Activated CD8-positive, alpha-beta memory T cell treated with anti-CD3 and anti-CD28 coated beads for 1 hour (primary cell): ENCODE measurements at places on chromosomes 3 and 15.

- no peak for DNase-seq
These were observed 36.0 kb upstream of the NR1I2 start for GRCh38 chr3:119745942-119746341.

DNA sequence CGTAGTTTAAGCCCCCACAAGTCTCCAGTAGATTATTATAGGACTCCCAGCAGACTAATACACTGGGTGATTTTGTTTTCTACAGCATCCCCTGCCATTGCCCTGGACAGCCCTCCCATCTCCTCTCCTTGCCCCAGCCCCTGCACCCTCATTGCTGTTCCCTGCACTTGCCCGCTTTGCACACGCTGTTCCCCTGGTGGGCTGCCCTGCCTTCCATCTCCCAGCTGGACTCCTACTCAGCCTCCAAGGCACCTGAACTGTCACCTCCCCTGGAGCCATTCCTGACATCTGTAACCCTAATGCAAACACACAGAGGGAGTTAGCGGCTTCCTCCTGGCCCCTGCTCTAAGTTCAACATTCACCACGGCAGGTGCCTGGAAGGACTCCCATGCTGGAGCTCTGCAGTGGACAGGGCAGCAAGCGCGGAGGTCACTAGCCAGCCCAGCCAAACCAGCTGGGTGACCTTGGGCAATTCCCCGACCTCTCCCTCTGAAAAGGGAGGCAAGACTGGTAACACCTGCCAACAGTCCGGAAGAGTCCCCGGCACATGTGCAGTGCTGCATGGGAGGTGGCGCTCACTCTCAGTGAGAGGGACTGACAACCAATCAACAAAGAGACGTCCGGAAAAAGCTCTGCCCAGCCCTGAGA is 38.8 kb upstream of the IQSEC1 start:
- no peak for DNase-seq

DNA sequence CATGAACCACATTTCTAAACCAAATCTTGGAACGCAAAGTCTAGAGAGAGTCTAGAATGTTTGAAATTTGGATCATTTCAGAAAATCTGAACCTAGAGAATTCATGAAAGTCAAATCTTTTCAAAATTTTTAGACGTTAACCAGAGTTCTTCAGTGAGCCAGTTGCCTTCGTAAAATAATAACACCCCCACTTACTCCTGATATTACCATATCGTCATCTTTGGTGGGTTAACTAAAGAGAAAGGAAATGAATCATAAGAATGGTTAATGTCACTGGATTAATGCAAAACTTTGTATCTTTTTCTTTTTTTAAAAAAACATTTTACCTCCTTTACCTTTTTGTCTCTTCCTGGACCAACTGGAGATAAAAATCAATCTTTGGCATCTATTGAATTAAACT is 1.2 kb upstream of the ZBED2 start:
- no peak for DNase-seq

DNA sequence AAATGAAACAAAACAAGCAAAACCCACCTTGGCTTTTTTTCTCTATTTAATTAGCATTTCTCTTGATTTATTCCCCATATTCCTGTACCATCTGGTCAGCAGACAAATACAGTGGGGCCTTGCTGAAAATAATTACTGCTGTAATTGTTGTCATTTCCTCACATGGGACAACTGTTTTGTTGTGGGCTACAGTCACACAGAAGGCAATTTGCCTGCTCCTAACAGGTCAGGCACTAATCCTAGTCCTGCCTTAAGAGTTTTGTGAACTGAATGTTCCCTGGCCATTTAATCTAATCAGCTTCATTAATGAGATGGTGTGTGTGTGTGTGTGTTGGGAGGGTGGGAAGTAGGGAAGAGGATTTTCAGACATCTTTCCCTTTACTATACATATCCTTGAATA is 11.6 kb downstream of the TRPC1 start:
- DNase-seq = no peak
